Motor neuron (in vitro differentiated cells): ENCODE measurements at places on chromosomes 7 and 10. TPM values are rescaled to one million over a fixed set of nuclear protein-coding genes. Genes with fewer than 3 reads are reported as not detected.

DNA sequence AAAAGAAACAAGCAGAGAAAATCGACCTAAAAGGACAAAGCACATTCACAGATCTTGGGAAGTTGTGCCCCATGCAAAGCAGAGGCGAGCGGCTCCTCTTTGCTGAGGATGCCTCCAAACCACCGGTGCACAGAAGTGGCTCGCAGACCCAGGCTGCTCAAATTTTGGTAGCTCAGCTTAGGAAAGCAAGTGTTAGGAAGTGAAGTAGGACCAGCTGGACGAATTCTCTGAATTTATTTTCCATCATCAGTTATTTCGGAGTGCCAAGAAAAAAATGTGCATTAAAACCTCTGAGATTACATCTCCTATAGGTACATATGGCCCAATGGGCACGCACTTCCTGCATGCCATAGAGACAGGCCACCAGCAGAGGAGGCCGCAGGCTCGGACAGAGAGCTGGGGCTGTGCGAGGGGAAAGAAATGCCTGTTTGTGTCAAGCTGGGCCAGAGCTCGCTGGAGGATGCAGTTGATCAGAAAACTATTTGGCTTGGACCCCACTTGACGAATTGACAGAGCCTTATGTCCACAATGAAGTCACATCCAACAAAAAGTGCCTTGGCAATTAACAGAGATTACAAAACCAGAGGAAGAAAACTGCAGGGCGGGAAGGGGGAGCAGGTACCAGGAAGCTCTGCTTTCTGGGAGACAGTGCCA lies 122.3 kb upstream of the LYZL2 start:
- ATAC-seq = peak; percentile 68

The ARHGAP12 gene
- 30.4 and 32.2 TPM in 2 replicates for total RNA-seq

The FBXL15 gene
- 4.9 and 7.8 TPM in 2 replicates for total RNA-seq

DNA sequence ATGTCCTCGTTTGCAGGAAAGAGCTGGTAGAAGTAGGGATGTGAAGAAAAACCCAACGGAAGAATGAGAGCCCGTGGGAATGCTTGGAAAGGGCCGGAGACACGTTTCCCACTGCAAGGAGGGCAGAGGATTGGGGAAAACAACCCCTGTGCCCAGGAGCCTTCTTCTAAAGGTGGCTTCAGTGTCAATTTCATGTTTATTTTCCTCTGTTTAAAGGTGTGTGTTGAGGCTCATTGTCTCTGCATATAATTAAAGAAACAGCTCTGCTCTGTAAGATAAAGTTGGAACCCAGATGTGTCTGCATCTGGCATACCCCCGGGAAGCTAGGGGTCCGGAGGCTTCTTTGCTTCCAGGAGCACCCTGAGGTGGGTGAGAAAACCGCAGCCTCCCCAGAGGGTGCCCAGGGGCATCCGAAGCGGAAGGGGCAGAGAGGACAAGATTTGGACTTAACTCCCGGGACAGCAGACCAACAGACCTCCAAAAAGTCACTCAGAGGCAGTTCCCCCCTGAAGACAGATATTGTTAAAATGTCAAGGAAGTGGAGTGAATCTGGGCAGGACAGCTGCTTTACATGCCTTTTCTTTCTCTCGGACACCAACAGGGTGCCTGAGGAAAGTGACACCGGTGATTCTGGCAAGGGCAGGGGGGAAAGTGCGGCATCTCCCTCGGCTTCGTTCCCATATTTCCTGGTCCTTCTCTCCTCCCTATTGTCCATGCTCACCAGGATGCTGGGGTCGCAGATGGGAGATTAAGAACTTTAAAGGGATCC lies 8.6 kb upstream of the GATA3 start:
- ATAC-seq = no peak

The DDC gene
- total RNA-seq = not detected in 2 replicates
